ENCODE measurements at places on chromosomes 16 and 17.
A peak's percentile ranks its signal among the peaks of the same experiment; 100 is the strongest.

GRCh38 chr17:53353919-53354351 lies 468.8 kb upstream of the KIF2B start:
- DNase-seq, result peak; percentile 1

- DNase-seq, result no peak
Measured at GRCh38 chr16:75222271-75222783, 3.5 kb downstream of the CTRB1 start.

GRCh38 chr17:67546578-67547527 lies 169.8 kb downstream of the PITPNC1 start:
- DNase-seq, result peak; percentile 86

DNA sequence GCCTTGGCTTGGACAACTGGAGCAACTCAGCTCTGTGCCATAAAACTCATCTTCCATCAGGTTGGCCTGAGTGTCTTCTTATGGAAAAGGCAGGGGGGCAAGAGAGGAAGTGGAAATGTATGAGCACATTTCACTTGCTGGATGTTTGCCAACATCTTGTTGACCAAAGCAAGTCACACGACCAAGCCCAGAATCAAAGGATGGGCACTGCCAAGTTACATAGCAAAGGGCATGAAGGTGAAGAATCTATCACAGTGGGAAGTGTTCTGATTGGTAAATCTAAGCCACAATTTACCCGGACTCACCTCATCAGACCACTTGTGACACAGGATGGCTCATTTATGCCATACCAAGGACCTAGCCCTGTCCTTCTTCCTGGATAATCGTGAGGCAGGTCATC lies 310.5 kb upstream of the IRX5 start:
- DNase-seq, result no peak

GRCh38 chr17:80708480-80708879 lies 163.8 kb downstream of the RPTOR start:
- no peak for DNase-seq

DNA sequence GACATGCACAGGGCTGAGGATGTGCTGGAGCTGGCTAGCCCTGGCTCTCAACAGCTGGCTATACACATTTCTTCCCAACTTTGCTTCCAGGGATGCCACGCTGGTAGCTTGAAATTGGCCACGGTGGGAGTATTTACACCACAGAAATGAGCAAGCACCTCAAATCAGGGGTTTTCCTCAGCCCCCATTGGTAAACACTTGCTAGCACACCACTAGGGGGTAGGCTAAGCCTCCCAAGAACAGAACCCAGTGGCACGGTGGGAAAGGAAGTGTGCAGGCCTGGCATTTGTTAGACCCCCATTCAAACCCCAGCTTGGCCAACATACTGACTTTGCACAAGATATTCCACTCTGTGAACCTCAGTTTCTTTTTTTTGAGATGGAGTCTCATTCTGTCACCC lies 12.9 kb downstream of the DRC3 start:
- DNase-seq, result peak; percentile 16

- DNase-seq, result no peak
Measured at GRCh38 chr16:53131050-53131362, 76.2 kb downstream of the CHD9 start.

Data from cardiac fibroblast (primary cell).